ENCODE measurements at places on chromosomes 5 and 9.

- DNase-seq = no peak
Observed at GRCh38 chr5:25005431-25005830, 360.7 kb upstream of the CDH10 start.

- no peak for DNase-seq
Observed at GRCh38 chr5:87122151-87122977, 145.3 kb upstream of the RASA1 start.

DNA sequence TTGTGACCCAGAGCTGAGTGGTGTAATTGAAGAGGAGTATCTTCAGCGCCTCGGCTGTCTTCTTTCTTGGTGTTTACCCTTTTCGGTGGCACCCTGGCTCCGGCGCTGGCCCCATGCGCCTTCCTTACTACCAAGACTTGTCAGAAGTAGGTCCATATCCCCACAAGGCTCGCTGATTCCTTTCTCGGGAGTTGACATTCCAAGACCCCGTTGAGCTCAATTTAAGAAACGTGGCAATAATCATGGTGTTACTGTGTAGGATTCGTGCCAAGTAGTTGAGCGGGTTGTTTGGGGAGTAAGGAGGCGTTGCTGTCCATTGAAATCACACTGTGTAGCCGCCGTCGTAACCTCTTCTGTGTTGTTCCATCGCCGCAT is 795 bp downstream of the NDUFAF2 start:
- DNase-seq = peak; percentile 62

- peak; percentile 30 for DNase-seq
Observed at GRCh38 chr5:102971676-102972293, 148.2 kb downstream of the GIN1 start.

GRCh38 chr5:98641671-98642070 is 131.8 kb upstream of the RGMB start:
- DNase-seq = no peak

DNA sequence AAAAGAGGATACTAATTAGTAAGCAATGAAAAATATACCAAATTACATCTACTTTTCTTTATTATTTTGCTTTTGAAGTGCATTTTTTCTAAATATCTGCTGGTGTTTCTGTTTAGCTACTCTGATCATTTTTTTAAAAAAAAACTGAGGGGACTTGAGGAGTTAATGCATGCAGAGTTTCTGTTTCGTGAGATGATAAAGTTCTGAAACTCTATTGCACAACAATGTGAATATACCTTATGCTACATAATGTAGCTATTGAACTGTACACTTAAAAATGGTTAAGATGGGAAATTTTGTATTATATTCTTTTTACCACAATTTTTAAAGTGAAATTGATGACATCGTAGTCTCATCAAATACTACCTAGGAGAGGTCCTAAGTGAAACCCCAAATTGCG is 288.3 kb upstream of the NR4A3 start:
- no peak for DNase-seq

GRCh38 chr9:4801156-4801555 is 8.4 kb downstream of the RCL1 start:
- no peak for DNase-seq

DNA sequence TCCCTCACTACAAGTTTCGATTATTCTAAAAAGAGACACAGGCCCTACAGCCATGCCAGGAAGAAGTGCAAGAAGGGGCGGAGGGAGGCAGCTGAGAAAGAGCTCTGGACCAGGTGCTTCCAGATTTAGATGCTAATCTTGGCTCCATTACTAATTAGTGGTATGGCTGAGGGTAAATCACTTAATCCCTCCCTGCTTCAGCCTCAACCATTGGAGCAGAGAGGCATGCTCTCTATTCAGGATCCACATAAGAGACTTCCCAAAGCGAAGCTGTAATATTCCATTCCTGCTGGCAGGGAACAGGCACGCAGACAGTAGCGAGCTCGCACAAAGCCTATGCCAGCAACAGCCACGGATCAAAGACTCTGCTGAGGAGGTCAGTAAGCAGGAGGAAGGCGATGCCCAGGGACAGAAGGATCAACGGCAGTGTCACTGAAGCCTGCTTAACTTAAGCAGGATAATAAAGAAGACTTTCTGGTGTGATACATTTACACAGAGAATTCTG is 24.2 kb downstream of the LIFR start:
- DNase-seq = no peak

DNA sequence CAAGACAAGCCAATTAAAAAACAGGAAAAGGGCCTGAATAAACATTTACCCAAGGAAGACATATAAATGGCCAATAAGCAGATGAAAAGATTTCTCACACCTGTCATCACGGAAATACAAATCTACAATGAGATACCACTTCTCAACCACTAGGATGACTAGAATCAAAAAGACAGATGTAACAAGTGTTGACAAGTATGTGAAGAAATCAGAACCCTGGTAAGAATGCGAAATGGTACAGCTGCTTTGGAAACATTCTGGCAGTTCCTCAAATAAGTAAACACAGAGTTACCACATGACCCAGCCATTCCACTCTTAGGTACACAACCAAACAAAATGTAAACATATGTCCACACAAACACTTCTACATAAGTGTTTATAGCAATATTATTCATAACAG is 32.5 kb downstream of the LEAP2 start:
- DNase-seq = no peak

- no peak for DNase-seq
Observed at GRCh38 chr9:98178874-98179850, 13.3 kb downstream of the CORO2A start.

- peak; percentile 49 for DNase-seq
Observed at GRCh38 chr9:73780916-73781315, 629.3 kb downstream of the ANXA1 start.

GRCh38 chr9:2313512-2313911 is 298.4 kb downstream of the SMARCA2 start:
- no peak for DNase-seq

DNA sequence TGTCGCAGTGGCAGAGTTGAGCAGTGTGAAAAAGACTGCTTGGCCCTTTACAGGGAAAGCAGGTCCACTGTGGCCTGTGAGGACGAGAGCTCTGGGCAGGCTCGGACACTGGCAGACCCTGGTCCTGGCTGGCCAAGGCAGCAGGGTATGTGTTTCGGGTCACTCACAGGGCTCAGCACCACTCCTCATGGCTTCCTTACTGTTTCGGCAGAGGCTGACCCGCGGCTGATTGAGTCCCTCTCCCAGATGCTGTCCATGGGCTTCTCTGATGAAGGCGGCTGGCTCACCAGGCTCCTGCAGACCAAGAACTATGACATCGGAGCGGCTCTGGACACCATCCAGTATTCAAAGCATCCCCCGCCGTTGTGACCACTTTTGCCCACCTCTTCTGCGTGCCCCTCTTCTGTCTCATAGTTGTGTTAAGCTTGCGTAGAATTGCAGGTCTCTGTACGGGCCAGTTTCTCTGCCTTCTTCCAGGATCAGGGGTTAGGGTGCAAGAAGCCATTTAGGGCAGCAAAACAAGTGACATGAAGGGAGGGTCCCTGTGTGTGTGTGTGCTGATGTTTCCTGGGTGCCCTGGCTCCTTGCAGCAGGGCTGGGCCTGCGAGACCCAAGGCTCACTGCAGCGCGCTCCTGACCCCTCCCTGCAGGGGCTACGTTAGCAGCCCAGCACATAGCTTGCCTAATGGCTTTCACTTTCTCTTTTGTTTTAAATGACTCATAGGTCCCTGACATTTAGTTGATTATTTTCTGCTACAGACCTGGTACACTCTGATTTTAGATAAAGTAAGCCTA is 15.7 kb downstream of the SQSTM1 start:
- peak; percentile 36 for DNase-seq

- no peak for DNase-seq
Observed at GRCh38 chr5:95283022-95283615, 1.8 kb downstream of the MCTP1 start.

- no peak for DNase-seq
Observed at GRCh38 chr5:130692770-130693169, 472.3 kb downstream of the HINT1 start.

DNA sequence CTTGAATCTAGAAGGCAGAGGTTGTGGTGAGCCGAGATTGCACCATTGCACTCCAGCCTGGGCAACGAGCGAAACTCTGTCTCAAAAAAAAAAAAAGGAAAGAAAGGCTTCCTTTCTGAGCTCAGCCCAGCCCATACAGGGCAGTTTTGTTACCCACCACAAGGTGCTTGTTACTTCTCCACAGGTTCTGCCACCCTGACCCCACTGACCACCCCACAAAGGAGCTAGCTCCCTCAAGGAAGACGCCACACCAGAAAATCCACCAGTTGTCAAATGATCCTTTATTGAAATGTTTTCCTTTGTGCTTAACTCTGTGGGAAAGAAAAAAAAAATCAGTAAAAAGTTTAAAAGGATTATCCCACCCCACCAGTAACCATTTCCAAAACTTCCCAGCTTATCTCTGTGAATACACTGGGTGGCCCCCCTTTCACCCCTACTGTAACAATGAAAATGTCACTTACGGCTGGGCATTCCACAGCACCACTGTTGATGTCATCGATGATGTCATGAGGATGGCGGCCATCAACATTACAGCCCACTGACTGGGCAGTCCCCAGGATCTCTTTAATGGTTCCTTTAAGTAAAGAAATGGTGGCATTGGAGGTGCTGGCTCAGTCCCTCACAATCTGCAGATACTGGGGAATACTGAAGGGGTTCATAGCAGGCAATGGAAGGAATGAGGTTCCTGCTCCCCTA is 3.6 kb downstream of the RPL12 start:
- peak; percentile 50 for DNase-seq

DNA sequence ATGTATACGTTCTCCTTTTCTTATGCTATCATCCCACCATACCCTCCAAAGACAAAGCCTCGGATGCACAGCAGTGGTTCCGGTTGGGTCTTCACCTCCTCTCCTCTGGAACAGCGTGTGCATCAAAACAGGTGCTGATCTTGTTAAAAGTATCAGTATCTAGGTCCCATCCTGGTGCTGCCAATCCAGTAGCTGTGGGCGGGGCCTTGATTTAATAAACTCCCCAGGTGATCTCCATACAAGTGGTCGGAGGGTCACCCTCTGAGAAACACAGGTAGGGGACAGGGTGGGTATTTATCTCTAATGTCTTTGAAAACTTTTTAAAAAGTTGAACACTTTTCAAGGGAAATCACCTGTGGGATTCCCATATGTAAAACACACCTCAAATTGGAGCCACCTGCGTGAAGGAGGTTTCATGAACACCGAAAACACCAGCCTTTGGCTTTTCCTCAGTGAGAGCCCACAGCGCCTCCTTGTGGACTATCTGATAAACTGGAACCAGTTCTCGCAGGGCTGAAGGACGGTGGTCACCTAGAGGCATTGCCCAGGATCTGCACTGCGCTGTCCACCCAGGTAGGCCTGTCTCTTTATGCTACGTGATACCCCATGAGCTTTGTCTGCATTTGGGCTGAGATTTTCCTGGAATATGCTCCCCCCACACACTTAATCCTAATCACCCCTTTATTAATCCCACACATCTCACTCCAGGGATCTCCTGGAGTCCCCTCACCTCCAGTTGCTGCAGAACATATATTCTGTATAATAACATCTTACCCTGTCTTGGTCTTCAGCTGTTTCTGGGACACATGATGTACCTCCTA is 80.5 kb upstream of the EPB41L4B start:
- DNase-seq = peak; percentile 54

GRCh38 chr9:111474385-111474784 is 9.8 kb downstream of the ECPAS start:
- DNase-seq = no peak

DNA sequence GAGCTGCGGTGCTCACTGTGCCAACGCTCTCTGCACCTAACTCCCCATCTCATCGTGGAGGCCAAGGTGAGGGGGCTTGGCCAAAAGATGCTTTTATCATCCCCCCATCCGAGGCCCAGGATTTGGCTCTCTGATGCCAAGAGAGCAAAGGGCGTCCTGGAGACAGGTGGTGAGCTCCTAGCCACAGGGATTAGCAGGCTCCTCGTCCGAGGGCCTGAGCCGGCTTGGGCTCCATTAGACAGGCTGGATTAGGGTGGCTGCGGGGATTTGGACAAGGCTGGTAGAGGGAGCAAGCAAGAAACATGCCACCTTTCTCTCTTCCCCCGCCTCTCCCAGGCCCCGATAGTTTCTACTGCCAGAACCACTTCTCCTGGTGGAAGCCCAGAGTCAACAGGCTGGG is 1.0 kb upstream of the GRM6 start:
- DNase-seq = no peak

- no peak for DNase-seq
Observed at GRCh38 chr5:121979691-121980090, 17.9 kb downstream of the SRFBP1 start.

DNA sequence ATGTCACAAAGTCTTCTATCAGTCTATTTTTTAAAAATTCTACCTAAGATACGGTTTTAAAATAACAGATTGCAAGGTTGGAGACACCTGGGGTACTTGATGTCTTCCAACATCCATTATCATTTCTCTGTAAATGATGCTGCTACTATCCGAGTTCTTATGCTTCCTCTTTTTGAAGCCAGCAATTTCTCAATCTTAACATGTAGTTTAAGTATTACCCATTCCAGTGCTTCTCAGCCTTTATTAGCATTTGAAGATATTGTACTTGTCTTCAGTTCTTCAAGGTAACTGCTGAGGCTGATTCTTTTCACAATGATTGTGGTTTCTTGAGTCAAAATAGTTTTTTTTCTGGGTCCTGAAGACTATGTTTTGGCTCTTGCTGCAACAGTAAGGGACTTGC is 96.4 kb upstream of the SELENOP start:
- DNase-seq = no peak

GRCh38 chr5:177024559-177024958 is 2.1 kb downstream of the ZNF346 start:
- DNase-seq = no peak

- DNase-seq = peak; percentile 29
Observed at GRCh38 chr9:130845254-130845653, 10.2 kb downstream of the ABL1 start.

DNA sequence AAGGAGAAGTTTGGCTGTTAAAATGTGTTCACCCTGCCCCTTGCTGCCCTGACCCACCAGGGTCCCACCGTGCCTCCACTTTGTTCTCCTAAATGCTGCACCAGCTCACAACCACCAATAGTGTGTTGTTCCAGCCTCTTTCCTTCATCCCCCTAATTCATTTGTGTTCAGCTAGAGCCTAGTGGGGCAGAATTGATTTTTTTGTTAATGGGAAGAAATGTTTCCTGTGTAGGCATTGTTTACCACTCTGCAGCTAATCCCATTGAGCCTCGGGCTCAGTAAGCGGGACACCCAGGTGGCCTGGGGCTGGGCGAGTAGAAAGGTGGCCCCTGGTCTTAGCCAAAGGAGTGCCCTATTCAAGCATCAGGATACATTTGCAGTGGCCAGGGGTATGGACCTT is 127.6 kb downstream of the MVB12B start:
- DNase-seq = no peak

DNA sequence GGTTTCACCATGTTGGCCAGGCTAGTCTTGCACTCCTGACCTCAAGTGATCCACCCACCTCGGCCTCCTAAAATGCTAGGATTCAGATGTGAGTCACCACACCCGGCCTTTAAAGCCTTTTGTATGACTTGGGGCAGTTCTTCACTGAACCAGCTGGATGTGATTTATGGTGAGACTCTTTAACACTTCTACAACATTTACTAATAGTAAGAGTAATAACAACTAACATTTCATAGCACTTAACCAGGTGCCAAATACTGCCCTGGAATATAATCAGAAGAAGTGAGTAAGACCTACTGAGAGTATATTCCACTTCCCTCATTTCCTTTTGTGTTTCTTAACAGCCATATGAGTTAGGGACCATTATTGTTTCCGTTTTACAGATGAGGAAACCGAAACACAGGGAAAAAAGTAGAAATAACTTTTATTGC is 10.0 kb downstream of the ZSWIM6 start:
- DNase-seq = peak; percentile 85

- no peak for DNase-seq
Observed at GRCh38 chr5:56725711-56726411, 89.5 kb upstream of the MAP3K1 start.

GRCh38 chr5:14216902-14217301 is 73.8 kb downstream of the TRIO start:
- no peak for DNase-seq

GRCh38 chr9:123536455-123536868 is 180.5 kb downstream of the CRB2 start:
- DNase-seq = no peak

Data from EL (cell line).